Type B pancreatic cell (in vitro differentiated cells): ENCODE measurements at places on chromosomes 2 and 18. TPM values are rescaled to one million over a fixed set of nuclear protein-coding genes. Genes with fewer than 3 reads are reported as not detected.

- no peak for DNase-seq
Measured at GRCh38 chr2:35503311-35503710, 852.3 kb upstream of the CRIM1 start.

- no peak for DNase-seq
Measured at GRCh38 chr18:78859686-78860085, 119.9 kb upstream of the SALL3 start.

DNA sequence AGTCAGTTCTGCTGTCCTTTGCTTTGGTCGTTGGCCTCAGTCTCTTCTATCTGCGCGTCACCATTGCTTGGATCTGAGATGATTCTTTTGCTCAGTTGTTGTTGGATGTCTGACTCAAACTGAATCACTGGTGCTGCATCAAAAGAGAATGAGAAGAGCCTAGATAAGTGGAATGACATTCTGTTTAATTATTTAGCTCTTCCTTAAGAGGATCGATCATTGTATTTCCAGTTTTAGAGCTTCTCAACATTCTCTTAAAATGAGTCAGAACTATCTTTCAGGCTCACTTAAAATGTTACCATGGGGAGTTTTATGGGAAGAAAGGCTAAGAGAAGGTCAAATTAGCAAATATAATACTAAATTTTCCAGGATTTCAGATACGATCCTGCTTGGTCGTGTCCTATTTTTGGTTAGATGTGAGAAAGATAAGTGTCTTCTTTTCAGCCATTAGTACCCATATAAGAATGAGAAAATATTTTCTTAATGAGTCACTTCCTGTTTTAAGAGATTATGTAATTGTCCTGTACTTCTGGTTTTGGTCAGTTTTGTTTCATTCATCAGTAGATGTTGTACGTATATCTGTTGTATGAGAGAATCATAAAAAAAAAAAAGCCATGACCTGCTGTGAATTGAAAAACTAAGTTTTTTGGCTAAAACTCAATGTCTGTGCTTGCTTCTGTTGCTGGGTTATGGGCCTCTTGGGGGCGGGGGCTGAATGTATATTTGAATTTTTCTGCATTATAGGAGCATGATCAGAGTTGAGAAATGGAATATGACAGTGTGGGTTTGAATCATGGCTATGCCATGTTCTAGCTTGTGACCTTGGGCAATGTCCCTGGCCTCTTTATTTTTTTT lies 31.6 kb upstream of the CASP10 start:
- no peak for DNase-seq

DNA sequence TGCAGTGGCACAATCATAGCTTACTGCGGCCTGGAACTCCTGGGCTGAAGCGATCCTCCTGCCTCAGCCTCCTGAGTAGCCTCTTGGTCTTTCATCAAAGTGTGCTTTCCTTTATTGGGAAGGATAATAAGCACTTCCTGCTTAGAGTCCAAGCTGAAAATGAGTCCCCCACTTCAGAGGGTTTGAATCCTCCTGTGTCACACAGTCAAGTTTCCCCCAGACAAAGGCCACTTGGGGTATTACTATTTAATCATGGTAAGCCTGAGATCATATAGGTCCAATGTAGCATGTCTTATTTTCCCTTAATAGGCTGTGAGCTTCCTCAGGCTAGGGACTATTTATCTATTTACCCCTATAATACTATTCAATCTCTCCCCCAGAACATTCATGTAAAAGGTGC lies 11.4 kb upstream of the KIAA2012 start:
- no peak for DNase-seq

GRCh38 chr2:203873461-203873860 lies 5.9 kb downstream of the CTLA4 start:
- no peak for DNase-seq

The MAL gene
- total RNA-seq, result 205 and 250 TPM in 2 replicates

DNA sequence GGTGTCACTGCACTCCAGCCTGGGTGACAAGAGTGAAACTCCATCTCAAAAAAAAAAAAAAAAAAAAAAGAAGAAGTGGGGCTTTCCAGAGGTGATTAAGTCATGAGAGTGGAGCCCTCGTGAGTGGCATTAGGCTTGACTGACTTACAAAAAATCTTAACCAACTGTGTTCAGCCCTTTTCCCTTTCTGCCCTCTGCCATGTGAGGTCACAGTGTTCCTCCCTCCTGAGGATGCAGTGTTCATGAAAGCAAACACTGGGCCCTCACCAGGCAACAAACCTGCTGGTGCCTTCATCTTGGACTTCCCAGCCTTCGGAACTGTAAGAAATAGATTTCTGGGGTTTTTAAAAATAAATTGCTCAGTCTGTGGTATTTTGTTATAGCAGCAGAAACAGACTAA lies 37.0 kb upstream of the METTL21A start:
- DNase-seq, result no peak

- no peak for DNase-seq
Measured at GRCh38 chr18:58065956-58066355, 21.9 kb downstream of the NEDD4L start.

The EGR4 gene
- total RNA-seq, result 0.19 and 1.2 TPM in 2 replicates

The SCN2A gene
- 0.92 and 1.1 TPM in 2 replicates for total RNA-seq

DNA sequence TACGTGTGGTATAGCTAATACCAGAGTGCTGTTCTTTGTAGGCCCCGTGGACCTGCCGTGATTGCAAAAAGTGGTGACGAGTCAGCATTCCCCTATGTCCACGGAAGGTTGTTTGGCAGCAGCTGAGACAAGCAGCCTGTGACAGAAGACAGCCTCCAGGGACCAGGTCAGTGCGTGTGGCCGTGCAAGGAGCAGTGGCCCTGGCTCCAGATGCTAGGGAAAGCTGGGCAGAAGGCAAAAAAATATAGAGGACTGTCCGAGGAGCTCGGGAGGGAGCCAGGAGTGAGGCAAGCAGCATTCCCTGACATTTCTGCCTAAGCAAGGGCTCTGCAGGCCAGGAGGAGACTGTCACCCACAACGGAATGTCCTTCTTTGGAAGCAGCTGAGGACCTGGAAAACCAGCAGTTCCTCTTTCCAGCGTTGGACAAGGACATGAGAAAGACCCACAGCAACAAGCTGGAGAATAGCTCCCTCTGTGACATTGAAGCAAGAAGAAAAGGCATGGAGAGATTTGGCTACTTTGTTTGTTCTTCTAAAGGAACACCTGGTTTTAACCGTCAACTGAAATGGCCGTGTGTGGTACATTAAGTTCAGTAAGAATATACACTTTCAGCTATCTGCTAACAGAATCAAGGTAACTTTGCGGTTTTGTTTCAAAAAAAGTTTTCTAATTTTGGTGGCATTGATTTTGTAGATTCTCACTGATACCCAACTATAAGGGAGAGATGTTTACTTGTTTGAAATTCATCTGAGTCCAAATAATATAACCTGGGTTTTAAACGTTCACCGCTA lies 58.3 kb downstream of the NPAS2 start:
- no peak for DNase-seq

- no peak for DNase-seq
Measured at GRCh38 chr2:118325321-118325955, 237.2 kb downstream of the INSIG2 start.

DNA sequence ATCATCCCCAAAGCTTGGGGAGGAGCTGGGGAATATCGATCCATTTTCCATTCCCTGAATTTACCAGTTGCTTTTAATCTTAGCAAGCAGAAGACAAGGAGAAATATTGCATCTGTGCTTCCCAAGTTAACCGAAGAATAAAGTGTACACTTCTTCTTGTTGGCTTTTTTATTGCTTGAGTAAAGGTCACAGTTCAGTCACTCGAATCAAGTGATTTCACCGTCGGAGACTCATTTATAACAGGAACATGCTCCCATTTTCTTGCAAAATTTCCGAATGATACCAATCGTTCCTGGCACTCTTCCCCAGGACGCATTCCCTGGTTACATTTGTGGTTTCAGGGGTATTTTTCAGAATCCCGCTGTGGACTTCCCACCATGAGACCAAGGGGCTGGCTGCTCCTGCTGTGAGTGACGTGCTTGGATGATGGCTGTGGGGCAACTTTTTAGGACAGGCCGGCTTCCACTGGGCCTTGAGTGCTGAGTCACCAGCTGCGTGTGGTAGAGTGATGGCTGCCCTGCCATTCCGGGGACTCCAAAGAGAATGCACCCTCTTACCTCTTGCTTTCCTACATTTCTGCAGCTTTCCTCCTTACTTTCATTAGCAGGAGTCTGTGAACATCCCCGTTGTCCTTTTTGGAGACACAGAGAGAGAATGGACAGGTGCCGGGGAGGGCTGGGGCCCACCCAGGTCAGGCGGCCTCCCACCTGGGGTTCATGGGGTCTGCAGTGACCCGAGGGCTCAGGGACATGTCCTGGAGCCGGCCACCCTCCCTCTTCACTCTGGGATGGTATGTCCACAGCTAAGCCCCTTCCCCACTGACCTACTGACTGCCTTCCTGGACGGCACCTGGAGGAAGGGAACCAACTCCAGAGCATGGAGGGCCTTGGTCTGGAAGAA lies 60.7 kb upstream of the HDAC4 start:
- DNase-seq, result peak; percentile 59

DNA sequence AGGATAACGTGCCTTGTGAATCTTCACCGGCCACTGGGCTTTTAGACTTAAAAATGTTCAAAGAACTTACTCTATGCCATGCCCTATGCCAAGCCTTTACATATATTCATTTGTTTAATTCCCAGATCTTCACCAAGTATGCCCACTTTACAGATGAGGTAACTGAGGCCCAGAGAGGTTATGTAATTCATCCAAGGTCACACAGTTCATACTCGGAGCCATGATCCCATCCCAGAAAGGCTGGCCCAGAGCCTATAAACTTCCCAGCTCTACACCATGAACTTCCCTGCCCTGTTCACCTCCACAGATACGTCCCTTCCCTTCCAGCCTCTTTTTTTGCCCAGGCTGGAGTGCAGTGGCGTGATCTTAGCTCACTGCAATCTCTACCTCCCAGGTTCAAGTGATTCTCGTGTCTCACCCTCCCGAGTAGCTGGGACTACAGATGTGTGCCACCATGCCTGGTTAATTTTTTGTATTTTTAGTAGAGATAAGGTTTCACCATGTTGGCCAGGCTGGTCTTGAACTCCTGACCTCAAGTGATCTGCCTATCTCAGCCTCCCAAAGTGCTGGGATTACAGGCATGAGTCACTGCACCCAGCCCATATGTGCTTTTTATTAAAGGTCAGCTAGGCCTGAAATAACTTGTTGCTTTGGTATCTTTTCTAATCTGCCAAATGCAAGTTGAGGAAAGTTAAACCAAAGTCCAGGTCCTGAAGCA lies 44.1 kb downstream of the MTHFD2 start:
- no peak for DNase-seq

The NGEF gene
- total RNA-seq, result 20.7 and 77.3 TPM in 2 replicates

DNA sequence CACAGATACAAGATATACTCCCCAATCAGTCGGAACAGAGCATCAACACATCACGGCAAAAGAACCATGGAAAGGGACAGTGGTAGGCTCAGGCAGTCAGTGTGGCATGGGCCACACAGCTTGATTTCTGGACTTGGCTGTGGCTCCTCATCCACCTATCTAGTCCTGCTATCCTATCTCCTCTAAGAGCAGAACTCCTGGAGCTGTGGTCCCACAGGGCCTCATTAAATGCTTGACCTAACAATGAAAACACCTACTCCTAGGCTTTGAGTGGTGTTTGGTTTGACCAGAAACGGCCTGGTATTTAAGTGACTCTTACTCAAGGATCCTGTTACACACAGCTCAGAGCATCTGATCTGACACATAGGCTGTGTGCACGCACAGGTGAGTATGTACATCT lies 33.6 kb upstream of the SMAD2 start:
- DNase-seq, result no peak

GRCh38 chr2:64731263-64731643 lies 77.5 kb upstream of the SERTAD2 start:
- no peak for DNase-seq

DNA sequence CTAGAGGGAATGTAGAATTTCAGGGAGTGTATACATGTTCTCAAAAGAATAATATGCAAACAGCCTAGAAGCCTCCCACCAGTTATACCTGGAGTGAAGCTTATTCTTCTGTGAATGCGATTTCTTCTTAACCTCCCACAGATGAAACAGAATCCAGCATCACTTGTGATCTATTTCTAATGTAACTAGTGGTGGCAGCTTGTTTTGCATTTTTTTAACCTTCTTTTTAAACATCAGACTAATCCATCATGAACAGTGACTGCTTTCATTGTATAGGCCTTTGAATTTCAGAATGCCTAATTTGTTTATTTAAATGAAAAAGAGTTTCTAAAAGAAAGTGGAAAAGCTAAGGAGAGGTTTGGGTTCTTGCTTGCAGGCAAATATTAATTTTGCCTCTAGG lies 85.7 kb upstream of the EPHA4 start:
- no peak for DNase-seq

DNA sequence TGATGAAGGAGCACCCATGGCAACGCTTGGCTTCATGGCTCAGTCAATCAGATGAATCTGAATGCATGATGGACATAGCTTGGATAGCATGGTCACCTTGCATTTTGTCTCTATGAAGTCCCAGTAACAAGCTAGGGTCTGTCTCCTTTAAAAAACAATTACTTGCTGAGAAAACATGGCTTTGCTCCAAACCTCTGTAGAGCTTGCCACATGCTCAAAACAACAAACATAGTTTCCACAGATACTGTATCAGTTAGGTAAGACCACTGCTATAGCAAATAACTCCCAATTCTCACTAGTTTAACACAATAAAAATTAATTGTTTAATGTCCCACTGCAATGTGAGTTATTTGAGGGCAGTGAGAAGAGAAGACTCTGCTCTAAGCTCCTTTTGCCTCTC lies 401.0 kb downstream of the IRS1 start:
- DNase-seq, result no peak

The WDR7 gene
- 16.9 and 18.7 TPM in 2 replicates for total RNA-seq

- DNase-seq, result no peak
Measured at GRCh38 chr2:212177724-212178123, 360.9 kb downstream of the ERBB4 start.

DNA sequence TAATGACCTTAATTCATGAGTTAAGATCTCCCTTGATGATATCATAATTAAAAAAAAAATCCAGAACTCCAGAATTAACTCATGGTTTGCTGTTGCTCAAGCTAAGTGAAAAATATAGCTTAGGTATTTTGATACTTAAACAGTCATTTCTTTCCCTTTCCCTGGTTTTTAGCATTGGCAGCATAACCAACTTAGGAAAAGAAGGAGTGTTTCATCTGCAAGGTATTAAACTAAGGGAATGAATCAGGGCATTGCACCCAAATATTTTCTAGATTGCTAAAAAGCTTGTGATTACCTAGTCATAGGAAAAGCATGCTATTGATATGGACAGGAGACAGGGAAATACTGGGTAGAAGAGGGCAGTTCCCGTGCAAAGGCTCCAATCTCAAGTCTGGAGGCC lies 207.2 kb downstream of the LRP1B start:
- DNase-seq, result no peak

DNA sequence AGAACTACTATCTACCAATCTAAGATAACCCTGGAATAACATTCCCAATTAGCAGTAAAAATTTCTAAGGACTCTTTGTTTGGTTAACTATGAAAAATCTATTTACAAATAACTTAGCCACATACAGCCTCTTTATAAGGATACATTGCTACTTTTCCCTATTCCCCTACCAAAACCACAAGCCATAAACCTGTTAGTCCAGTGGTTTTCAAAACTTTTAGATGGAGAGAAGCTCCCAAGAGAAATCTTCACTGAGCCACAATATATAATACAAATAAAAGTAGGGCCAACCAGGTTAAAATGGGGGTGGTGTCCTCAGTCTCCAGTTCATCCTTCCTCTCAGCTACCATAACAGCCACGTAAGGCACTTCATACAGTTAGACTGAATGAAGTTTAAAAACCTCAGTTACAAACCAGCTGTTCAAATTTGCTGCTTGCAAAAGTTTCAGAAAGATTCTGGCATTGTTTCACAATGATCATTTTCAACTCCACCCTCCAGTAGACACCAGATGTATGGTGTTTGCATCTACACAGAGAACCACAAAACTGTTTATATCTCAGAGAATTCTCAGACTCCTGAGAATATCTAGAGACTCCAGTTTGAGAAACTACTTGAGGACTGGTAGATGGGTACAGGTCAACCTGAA lies 26.0 kb downstream of the SOS1 start:
- no peak for DNase-seq

The IL1R2 gene
- total RNA-seq, result 0.48 and 1.2 TPM in 2 replicates
